ENCODE measurements at places on chromosomes 7 and 10.
A peak's percentile ranks its signal among the peaks of the same experiment; 100 is the strongest.

DNA sequence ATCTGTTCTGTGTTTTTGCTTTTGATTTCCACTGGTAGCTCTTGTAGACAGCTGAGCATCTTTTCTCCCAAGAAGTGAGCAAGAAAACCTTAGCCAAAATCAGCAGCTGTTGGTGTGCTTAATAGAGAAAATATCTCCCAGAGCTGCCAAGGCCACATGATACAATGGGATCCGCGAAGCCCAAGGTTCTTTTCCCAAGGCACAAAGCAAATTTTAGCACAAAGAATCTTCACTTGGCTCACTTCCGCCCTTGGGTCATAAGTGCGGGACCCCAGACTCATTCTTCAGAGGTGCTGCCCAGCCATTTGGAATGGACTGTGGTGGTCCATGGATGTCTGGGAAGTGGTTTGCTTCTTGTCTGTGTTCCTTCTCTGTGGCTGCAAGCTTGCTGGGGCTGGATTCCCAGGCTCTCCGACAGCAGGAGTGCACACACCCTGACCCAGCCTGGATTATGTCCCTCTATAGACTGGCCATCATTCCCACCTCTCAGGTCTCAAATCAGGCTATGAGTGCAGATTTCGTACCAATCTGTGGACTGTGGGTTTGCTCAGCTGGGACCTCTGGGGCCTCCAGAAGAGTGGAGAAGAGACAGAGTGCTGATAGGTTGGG, 93.0 kb upstream of the TMEM72 start:
- DNase-seq, result no peak

DNA sequence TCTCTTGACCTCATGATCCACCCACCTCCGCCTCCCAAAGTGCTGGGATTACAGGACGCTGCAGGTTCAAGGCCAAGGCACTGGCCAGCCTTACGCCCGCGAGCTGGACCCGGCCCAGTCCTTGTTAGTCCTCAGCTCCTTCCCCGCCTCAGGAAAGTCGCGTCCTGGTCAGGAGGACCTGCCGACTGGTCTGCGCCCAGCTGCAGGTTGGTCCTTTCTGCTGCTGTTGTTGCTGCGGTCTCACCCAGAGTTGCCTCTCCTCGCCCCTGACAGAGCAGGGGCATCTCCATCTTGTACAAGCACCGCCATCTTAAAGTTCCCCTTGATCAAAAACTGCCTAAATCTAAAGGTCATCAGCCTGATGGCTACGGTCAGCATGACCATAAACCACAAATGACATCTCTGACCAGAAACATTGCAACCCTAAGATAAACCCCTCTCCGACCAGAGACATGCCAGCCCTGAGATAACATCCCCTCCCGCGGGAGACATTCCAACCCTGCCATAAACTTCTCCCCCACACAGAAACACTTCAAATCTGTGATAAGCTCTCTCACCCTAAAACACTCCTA, 13.9 kb upstream of the BMS1 start:
- DNase-seq, result peak; percentile 24

DNA sequence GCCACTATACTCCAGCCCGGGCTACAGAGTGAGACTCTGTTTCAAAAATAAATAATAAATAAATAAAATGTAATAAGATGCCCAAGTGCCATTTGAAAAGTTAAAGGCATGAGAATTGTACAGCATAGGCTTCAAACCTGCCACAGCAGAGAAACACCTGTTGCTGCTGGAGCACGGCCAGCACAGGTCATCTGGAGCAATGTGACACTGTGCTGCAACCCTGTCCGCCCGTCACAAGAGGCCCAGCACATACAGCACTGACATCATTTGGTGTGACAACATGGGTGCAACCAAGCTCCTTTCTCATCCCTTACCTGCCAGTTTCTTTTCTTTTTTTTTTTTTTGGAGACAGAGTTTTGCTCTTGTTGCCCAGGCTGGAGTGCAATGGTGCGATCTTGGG, 1.3 kb downstream of the RFC2 start:
- no peak for DNase-seq

GRCh38 chr7:141118767-141119166, 44.9 kb downstream of the TMEM178B start:
- DNase-seq, result no peak

DNA sequence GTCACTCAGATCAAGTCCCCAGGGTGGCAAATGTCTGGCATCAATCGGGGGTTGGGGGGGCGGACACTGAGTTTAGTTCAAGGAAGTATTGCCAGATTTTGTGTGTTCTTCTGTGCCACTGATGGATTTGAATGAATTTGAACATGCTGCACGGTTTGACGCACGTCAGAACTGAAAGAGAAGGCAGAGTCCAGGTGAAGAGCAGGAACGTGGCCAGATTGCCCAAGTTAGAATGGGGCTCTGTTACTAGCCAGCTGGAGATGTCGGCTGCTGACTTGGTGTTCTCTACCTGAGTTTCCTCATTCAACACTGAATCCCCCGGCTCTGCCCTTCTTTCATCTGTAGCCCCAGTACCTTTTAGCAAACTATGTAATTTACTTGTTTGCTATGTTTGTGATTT, 180.2 kb downstream of the PRKCQ start:
- no peak for DNase-seq

- no peak for DNase-seq
Observed at GRCh38 chr7:69078997-69079769, 519.1 kb upstream of the AUTS2 start.

- peak; percentile 79 for DNase-seq
Observed at GRCh38 chr7:18429547-18429946, 66.0 kb upstream of the HDAC9 start.

DNA sequence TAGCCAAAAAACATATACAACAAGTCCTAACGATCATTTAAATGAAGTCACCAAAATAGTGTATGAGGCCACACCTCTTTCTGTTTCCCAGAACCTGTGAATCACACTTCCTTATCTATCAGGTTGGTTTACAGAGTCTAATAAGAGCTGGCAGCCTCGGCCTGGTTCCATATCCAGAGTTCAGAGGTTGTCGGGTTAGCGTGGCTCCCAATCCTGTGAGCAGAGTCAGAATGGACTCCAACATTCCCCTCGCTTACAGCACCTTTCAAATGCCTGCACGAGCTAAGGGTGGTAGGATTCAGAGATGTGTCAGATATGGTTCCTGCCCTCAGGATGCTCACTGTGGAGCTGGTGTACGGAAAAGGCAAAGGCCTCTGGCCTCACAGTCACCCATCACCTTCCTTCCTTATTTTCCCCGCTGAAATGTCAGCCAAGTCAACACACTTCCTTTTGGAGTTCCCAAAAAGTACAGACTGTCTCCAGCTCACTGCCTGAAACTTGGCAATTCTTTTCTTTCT, 6.0 kb downstream of the IL15RA start:
- peak; percentile 37 for DNase-seq

GRCh38 chr7:12619461-12620069, 49.0 kb downstream of the SCIN start:
- DNase-seq, result no peak

GRCh38 chr7:126177782-126178181, 1075.0 kb downstream of the GRM8 start:
- DNase-seq, result no peak

DNA sequence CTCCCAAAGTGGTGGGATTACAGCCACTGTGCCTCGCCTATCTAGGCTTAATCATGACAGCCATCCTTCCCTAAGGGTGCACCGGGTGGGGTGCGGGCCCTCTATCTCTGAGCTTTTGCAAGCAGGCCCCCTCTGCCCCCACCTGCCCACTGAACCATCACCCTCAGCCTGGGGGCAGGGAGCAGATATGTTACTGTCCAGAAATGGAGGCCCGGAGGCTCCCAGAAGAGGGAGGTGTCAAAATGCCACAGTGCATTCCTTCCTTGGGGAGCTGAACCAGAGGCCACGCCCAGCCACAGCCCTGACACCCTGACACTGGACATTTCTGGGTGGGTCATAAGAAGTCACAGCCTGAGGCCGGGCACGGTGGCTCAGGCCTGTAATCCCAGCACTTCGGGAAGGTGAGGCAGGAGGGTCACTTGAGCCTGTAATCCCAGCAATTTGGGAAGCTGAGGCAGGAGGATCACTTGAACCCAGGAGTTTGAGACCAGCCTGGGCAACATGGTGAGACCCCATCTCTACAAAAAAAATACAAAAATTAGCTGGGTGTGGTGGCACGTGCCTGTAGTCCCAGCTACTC, 129.8 kb upstream of the TNRC18 start:
- DNase-seq, result peak; percentile 59

- peak; percentile 70 for DNase-seq
Observed at GRCh38 chr7:17357952-17358351, 59.5 kb downstream of the AHR start.

- DNase-seq, result no peak
Observed at GRCh38 chr7:49398746-49399145, 374.7 kb upstream of the VWC2 start.

GRCh38 chr7:66344166-66344565, 139.0 kb downstream of the TPST1 start:
- DNase-seq, result peak; percentile 13

GRCh38 chr10:31528831-31529230, 209.8 kb downstream of the ZEB1 start:
- no peak for DNase-seq

DNA sequence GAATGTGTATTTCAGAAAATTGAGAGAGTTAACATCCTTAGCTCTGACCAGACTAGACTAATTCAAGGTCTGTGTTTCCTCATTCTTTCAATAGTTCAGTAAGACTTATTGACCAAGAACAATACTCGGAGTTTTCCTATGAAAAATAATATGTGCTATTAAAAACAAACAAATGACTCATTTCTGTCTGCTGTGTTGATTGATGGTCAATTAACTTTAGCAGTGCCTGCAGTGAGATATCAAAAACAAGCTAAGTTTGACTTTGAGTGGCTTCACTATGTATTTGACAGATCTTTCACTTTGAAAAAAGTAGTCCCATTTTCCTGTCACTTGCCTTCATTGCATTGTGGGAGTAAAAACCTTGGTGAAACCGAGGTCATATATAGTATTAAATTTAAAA, 91.0 kb downstream of the GNAT3 start:
- no peak for DNase-seq

DNA sequence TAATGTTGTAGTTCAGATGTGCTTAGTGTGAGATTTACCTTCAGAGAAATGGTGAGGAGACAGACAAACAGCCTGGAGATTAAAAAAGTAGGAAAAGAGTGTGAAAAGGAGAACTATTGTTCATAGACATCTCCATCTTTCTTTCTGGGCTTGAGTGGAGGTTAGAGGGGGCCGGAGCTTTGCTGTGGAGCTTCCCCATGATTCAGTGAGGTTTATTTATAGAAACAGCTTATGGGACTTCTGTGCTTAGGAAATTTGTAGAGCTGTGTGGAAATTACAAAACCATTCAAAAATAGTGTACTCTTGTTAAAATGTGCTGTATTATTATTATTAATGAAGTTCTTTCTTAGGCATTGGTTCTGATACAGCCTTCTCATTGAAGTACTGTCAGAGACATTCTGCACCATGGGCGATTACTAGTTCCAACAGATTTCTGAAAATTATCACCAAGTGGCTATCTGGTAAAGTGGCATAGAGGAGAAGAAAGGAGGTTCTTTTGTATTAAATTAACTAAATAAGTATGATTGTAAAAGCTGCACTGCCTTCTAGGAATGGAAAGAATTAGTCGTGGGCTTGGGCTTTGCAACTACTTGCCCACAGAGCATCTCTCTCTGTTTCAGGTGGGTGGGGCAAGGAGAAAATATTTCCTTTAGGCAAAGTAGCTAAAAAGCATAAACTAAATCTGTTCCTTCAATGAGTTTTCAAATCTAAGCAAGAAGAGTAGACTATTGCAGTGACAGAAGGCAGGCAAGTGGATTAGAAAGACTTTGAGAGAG, 8.7 kb upstream of the TCAF1 start:
- DNase-seq, result no peak

- DNase-seq, result no peak
Observed at GRCh38 chr7:25726170-25726780, 425.7 kb upstream of the NFE2L3 start.

- DNase-seq, result no peak
Observed at GRCh38 chr7:93198472-93198871, 27.8 kb downstream of the HEPACAM2 start.

- DNase-seq, result no peak
Observed at GRCh38 chr10:44264244-44264643, 120.7 kb downstream of the CXCL12 start.

DNA sequence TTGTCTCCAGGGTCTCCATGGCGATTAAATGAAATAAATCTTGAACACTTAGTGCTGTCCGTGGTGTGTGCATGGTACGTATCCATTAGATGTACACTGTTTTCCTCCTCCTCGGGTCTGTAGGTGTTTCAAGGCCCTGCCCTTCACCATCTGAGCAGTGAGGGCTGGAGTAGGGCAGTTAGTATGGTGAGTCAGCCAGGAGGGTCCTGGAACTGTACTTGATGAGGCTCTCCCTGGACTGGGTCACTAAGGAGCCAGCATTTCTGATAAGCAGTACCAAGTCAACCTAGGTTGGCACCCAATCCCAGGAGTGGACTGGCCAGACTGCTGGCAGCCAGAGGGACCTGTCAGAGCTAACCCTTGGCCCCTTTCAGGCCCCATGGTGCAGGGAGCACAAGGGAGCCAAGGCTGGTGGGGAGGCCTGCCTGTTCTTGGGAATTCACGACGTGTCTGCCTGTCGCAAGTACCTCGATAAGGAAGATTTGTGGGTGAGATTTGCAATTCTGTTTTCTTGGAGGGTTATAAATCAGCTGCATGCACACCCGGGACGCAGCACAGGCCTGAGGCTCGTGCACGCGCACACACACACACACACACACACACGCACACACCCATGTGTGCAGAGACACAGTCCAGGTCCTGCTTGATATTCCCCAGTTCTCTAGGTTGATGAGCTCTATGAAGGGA, 114.2 kb downstream of the ZMIZ1 start:
- peak; percentile 11 for DNase-seq

- DNase-seq, result no peak
Observed at GRCh38 chr7:22865602-22865960, 42.9 kb upstream of the TOMM7 start.

GRCh38 chr10:101110856-101111523, 20.1 kb upstream of the TLX1 start:
- DNase-seq, result no peak

DNA sequence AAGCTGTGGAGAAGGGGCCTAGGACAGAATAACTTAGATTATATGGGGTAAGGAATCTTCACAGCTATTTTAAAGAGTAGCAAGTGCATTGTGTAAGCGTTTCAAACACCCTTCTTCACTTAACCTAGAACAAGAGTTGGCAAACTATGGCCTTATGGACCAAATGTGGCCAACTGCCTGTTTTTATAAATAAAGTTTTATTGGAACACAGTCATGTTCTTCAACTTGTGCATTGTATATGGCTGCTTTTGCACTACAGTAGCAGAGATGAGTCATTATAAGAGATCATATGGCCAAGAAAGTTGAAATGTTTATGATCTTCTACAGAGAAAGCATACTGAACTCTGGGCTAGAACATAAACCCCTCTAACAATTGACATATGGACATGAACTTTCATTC, 187.8 kb downstream of the ETV1 start:
- no peak for DNase-seq

All from NCI-H226 (cell line).